Stimulated activated CD4-positive, alpha-beta T cell treated with anti-CD3 and anti-CD28 coated beads, TNF-alpha, amount 100 ng/mL, for 48 hours (primary cell): ENCODE measurements at places on chromosomes 2 and 18.

DNA sequence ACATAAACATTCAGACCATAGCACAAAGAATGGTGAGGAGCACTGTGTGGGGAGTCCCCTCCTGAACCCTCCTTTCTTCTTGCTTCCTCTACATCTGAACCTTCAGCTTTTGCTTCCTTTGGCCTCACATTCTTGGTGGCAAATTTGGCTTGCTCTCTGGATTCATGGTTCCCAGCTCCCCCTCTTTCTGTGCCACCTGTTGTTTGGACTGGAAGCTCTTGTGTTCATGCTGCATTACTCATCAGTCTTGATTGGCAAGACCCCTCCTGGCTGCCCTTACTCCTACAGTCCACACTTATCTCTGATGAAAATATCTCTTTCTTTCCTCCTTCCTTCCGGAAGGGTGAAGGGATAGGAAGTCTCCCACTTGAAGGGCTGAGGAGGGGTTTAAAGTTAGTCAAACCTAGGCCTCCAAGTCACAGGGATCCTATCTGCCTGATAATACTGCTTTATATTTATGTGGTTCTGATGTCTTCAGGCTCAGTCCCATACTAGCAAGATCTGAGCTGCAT lies 70.0 kb downstream of the MYO3B start:
- no peak for DNase-seq

GRCh38 chr2:42622943-42623676 lies 54.7 kb downstream of the MTA3 start:
- no peak for DNase-seq

GRCh38 chr2:85378257-85378656 lies 23.7 kb downstream of the ELMOD3 start:
- DNase-seq, result no peak

DNA sequence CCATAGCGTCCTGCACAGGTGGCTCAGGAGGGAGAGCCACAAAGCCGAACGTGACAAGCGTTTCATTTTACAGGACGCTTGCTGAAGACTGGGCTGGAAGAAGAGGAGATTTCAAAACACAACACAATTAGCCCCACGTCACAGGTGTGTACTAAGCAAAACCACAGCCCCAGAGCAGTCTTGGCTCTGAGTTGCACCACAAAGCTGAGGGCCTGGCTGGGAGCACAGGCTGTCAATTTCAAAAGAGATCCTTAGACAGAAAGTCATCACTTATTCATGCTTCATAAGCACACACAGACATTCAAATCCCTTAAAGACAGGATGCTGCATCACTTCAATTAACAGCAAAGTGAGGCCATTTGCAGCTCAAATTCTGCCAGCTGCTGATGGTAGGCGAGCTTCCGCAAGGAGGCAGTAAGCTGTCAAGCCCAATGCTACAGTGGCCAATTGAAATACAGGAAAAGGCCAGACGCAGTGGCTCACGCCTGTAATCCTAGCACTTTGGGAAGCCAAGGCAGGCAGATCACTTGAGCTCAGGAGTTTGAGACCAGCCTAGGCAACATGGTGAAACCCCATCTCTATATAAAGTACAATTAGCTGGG lies 79.6 kb downstream of the SKA1 start:
- DNase-seq, result no peak

DNA sequence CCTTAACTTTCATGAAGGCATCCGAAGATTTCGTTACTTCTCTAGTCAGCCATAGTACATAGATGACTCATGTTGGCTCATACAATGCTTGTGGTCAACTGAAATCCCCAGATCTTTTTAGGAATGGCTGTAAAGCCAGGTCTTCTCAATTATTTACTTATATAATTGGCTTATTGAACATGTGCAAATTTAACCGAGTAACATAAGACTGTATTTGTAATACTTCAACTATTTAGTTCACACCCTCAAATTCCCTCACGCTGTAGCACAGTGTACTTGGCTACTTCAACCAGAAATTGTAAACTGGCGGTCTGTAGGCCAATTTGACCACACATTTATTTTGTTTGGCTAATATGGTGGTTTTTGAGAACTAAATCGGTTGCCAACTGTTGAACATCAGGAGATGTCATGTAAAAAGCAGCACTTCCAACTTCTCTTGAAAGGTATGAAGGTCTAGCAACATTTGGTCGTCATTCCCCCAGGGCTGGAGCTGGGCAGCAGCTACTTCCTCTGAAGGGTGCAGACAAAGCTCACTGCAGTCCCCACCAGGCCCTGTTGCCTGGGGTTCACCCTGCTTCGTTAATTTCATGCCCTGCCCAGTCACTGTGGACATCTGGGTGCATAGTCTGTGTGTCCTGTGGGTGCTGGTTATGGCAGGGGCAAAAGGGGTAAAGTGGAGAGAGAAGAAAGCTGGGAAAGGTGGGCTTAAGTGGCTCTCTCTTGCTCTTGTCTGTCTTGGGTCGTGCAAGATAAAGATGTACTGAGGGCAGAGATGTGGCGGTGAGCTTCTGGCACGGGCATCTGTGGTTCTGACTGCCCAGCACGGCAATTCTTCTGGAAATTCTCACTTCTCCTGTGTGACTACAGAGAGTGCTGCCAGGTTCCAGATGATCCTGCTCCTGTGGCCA lies 3.2 kb upstream of the SH3RF3 start:
- DNase-seq, result no peak

DNA sequence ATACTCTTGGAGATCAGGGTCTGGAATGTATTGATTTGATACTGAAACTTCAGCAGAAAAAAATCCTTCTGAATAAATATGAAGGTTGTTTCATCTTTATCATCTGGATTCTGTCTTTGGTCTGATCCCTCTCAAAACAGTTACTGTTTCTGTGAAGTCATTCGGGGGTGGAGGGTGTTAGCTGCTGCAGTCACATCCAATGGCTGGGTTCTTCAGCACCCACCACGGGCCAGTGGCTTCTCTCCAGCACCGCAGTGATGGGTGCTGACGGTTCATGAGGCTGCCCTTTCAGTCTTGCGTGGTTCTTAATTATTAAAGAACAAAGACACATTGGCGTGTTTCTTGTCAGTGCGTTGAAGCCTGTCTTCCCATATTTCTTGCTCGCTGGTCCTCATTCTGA lies 148.0 kb downstream of the LDLRAD4 start:
- DNase-seq, result no peak

- DNase-seq, result no peak
These were observed 267.0 kb downstream of the STK39 start for GRCh38 chr2:167980439-167980838.

DNA sequence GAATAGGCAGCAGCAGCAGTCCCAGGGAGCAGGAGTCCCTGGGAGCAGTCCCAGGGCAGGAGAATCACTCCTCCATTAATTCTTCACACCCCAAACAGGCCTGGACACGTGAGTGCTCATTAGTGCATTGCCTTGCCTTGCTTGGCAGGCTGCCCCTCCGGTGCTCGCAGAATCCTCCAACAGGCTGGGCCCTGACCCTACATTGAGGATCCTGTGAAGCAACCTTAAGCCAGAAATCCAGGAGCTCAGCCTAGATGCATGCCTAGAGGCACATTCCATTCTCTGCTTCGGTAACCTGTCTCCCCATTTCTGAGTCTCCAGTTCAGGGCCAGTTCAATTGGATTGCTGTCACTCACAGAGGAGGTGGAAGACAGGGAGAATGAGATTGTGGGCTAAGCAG lies 97.4 kb upstream of the LRATD1 start:
- DNase-seq, result no peak

- DNase-seq, result no peak
These were observed 4.6 kb downstream of the HOXD1 start for GRCh38 chr2:176193048-176193447.

DNA sequence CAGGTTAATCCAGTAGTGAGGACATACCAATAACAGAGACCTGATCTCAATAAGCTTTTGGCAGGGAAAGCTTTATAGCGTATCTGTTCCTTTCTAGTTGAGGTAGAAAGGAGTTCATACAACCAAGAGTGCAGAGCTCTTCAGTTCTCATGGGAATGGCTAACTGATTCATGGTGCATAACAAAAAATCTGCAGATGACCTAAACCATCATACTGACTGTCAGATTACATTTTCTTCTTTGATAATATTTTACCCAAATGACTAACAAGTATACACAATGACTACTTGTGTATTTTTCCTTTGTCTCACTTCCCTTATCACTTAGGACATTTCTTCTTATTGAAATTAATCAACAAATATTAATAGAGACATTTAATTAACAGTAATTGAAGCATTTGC lies 140.0 kb upstream of the SERTAD2 start:
- no peak for DNase-seq

- DNase-seq, result no peak
These were observed 628 bp downstream of the GIGYF2 start for GRCh38 chr2:232697807-232698110.

- DNase-seq, result no peak
These were observed 248.5 kb downstream of the PRKCE start for GRCh38 chr2:45899926-45900325.

GRCh38 chr2:46936566-46936965 lies 21.0 kb upstream of the MCFD2 start:
- DNase-seq, result no peak

DNA sequence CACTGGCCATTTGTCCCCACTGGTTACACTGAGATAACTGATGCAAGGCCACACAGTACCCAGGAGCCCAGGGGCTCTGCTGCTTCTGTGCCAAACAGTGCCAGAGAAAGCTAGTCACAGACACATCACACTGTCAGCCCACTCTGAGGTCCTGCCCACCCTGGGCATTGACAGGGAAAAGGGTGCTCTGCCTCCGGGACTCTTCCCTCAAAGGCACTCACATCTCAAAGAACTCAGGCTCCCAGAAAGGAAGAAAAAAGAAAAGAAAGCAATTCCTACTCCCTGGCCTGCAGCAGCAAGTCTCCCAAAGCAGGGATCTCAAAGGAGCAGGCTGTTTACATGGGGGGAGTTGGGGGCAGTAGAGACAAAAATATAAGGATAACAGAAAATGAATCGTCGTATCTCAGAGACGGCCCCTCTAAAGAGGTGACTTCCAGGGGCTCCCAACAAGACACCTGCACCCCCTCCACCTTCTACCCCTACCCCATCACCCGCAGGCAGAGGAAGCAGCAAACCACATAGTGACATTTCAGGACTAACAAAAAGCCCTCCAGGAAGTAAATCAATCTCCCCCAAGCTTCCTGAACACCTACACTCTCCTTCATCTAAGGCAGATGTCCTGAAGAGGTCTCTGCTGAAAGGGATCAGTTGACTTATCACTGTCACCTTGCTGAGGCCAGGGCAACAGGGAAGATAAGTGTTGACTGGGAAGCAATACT lies 247.6 kb downstream of the TNS1 start:
- DNase-seq, result no peak

DNA sequence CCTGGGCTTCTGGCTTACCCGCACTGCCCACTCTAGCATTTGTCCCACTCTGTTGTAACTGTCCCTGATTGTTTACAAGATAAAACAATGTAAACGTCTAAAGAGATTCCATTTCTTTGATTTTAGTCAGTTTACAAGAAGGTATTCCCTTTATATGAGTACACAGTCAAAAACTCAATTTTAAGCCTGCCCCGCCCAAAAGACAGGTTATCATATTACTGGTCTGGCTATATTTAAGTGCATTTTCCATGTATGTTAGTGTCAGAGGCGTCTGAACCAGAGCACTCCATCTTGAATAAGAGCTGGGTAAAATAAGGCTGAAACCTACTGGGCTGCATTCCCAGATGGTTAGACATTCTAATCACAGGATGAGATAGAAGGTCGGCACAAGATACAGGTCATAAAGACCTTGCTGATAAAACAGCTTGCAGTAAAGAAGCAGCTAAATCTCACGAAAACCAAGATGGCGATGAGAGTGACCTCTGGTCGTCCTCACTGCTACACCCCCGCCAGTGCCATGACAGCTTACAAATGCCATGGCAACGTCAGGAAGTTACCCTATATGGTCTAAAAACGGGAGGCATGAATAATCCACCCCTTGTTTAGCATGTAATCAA lies 15.0 kb downstream of the GPR45 start:
- DNase-seq, result no peak

GRCh38 chr2:18829251-18829902 lies 240.0 kb upstream of the NT5C1B start:
- DNase-seq, result no peak

DNA sequence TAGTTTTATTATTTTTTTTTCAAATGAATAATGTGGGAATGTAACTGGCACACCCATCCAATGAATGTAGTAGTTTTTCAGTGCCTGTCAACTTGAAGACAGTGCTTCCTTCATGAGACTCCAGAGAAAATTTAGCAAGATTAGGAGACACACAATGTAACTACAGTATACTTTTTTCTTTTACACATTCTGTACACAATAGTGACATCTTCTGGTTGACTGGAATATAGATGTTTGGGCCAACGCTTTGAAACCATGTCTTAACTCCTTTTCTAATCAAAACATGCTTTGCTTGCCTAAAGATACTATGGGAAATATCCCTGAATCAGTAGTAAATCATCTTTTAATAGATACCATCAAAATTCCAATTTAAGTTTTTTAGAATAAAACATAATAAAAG lies 229.5 kb upstream of the ZC3H15 start:
- no peak for DNase-seq
